RPMI8226 (cell line): ENCODE measurements at places on chromosomes 2 and 18.

DNA sequence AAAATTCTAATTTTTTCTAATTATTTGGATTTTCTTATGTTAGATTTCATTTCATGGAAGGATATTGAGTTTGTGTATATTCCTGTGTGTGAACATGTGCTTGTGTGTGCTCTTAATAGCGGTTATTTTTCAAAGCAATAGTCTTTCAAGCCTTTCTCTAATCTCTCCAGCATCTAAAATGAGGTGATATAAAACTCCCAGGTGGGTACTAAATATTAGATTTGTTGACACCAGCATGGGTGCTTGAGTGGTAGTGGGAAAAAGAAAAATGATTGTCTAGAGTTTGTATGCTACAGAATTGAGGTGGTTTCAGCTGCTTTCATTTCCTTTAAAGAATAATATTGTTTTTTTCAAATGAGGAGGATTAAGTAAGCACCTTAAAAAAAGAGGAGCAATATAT, 296.8 kb downstream of the PARD3B start:
- DNase-seq: no peak

DNA sequence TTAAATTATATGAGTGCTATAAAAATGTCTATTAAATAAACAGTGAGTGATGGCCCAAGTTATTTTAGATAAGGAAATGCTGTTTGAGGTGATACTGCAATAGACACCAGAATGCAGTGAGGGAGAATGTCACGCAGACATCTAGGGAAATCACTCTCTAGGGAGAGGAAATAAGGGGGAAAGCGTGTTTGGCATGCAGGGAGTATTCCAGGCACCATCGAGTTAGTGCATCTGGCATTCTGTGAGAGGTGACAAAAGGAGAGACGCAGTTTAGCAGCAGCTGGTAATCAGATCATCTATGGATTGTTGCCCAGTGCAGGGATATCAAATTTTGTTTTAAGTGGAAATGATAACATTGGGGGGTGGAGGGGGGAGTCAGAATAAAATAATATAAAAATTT, 175.4 kb upstream of the NETO1 start:
- DNase-seq: no peak

DNA sequence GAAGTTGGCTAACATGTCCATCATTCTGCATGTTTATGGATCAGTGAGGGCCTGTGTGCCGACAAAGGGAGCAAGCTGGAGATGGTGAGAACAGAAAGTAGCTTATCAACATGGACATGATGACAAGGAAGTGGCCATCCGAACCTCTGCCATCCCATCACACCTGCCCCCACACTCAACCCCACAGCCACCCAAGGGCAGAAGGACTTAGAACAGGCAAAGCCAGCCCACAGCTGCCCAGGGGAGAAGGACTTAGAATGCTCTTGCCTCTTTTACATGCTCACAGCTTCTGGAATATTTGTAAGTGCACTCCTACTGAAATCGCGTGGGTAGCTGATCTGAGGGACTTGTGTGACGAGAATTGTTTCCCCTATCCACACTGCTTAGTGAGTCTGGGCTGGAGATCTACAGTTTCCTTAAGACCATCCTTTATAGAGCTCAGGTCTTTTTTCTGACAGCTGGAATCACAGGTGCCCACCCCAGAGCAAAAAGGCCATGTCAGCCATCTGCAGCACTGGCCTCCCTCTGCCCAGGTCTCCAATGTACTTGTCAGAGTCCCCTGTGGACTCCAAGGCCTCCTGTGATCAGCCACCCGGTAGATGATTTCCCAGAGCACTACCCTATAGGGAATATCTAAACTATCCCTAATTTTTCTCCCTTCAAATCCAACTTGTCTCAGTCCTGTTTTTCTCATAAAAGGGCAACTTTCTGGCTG, 154.1 kb downstream of the SMAD7 start:
- no peak for DNase-seq

- no peak for DNase-seq
Measured at GRCh38 chr2:21008790-21009661, 34.8 kb downstream of the APOB start.

GRCh38 chr2:182318466-182319220, 108.2 kb downstream of the PDE1A start:
- no peak for DNase-seq

DNA sequence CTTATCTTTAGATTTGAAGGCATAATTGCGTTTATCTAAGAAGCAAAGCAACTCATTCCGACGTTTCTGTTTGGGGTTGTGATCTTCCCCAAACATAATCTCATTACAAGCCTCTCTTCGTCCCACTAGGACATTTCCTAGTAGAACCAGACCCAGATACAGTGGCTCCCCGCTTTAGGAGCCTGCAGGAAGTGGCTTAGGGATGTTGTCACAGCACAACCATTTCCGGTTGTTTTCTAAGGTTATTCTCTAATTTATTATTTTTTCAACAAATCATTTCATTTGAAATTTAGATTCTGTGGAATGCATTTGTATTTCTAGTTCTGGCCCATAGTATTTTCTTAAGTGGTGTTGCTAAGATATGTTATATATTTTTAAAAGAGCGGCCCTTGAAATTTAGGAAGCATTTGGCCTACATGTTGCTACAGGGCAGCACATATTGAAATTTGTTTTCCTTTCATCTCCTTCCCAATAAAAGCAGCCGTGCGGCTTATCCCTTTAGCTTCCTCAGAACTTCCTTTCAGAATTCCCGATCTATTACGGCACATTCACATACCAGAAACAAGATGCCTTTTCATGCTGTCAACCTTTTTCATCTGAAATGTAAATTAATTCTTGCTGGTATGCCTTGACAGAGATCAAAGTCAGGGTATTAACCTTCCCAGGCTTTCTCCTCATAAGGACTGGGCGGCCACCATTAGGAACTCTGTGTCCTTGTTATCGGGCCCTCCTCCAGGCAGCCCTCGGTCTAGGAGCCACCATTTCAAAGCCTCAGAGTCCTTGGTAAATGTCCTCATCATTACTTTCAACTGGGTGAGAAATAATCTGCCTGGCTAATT, 210.9 kb upstream of the SP5 start:
- no peak for DNase-seq

GRCh38 chr2:180614776-180615175, 365.6 kb upstream of the UBE2E3 start:
- no peak for DNase-seq

- DNase-seq: no peak
Measured at GRCh38 chr18:74204526-74205152, 56.3 kb downstream of the TIMM21 start.

- DNase-seq: no peak
Measured at GRCh38 chr18:48600046-48600445, 61.2 kb downstream of the CTIF start.

DNA sequence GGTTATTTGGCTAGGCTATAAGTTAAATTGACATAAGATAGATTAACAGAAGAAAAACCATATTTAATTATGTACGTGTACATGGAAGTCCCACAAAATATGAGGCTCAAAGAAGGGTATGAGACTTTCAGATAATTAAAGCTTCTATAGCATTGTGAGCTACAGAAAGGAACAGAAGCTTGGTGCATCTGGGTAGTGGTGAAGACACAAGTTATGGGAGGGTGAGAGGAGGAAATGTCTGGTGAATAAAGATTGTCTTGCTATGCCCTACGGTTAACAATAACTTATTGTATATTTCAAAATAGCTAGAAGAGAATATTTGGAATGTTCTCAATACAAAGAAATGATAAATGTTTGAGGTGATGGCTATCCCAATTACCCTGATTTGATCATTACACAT, 6.8 kb upstream of the FAM124B start:
- DNase-seq: no peak

- no peak for DNase-seq
Measured at GRCh38 chr2:73004889-73005596, 66.5 kb downstream of the SFXN5 start.

GRCh38 chr2:170813611-170814532, 2.8 kb upstream of the GAD1 start:
- peak; percentile 41 for DNase-seq

DNA sequence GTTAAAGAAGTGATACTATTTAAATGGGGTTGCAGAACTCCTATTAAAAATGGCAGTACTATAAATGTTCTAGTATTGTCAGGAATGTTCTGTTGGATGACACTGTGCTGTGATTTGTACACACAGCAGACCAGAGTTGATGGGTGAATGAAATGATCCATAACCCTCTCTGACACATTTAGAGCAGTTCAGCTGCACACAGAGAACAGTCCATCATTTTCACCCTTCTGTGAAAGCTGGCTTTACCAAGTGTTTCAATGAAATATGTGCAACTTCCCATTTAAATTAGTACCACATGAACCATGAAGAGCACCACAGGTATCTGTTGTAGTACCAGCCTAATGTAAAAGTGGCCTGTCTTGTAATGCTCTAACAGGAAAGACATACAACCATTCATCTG, 981.4 kb downstream of the TMEM182 start:
- DNase-seq: no peak

- DNase-seq: no peak
Measured at GRCh38 chr2:72781480-72781879, 44.4 kb downstream of the EXOC6B start.

DNA sequence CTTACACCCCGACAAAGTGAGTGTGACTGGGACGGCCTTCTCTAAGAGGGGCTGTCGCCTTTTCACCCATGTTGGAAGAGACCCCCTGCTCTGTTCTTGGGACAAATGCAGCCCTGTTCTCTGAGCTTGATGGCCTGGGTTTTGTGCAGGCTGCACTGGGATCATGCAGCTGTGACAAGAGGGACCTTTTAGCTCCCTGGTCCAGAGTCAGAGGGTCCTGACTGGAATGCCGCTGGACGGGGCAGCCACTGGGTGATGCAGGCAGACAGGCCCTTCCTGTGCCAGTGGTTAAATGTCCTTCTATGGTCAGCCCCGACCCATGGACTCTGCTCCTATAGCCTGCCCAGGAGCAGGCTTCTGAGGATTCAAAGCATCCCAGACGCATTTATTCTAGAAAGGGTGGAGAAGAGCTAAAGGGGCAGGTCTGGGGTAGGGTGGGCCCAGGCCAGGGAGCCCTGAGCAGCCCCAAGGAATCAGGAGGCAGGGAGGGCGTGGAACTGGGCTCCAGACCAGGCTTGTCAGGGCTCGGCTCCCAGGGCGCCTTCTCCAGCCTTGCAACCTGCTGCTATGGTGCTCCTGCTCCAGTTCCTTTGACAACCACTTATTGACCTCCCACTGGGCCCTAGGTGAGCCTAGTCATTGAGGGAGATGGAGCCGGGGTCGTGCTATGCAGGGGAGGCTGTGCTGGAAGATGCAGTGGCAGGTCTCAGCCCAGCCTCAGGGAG, 277.9 kb upstream of the HS6ST1 start:
- DNase-seq: no peak

DNA sequence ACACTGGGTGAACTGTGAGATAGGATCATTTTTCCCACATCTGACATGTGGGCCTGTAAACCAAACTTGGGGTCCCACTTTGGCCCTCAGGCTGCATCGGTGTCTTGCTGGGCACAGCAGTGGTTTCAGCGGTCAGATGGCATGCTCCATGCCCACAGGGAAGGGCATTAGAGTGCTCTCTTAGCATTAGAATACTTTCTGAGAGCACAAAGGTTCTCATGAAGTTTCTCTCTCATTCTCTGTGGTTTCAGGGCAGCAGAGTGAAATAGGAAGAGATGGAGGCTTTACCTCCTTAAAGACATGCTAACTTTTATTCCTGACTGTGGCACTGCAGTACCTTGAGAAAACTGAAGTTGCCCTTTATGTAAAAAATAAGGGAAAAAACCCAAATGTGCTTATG, 36.6 kb upstream of the GATA6 start:
- peak; percentile 32 for DNase-seq

- DNase-seq: no peak
Measured at GRCh38 chr2:187117483-187117882, 268.5 kb upstream of the ZSWIM2 start.

DNA sequence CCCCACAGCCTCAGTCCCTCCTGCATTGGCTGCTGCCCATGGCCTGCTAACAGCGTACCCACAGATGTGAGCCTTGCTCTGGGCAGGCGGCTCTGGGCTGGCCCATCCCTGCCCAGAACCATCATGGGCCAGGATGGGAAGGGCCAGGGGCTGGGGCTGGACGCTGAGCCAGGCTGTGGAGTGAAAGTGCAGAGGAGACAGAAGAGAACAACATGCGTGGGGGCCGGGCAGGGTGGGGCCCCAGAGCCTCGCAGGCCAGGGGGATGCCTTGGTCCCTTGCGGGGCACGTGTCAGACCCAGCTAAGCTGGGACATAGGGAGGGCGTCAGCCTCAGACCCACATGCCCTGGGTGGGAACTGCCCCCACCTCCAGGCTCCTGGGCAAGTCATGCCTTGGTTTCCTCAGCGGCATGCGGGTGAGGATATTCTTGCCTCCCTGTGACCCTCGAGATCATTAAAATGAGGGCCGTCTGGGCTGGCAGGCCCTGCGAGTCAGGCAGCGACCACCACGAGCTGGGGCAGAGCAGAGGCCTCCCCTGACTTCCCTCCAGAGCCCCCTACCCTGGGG, 27.3 kb downstream of the GPC1 start:
- no peak for DNase-seq

DNA sequence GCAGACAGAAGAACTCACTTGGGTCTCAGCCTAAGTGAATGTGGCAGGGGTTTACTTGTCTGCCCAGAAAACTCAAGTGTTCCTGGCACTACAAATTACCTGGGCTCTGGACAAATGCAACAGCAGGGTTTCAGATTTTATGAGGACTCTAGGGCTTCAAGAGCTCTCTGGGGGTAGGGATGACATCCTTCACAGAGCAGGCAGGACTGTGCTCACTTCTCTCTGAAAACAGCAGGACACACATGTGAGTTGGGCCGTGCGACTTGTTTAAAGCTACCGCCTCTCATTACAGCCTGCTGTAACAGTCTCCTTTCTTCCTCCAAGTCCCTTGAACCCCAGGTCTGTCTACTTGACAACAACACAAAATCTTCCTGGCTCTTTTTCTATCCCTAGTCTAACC, 212.6 kb downstream of the EN1 start:
- DNase-seq: no peak

DNA sequence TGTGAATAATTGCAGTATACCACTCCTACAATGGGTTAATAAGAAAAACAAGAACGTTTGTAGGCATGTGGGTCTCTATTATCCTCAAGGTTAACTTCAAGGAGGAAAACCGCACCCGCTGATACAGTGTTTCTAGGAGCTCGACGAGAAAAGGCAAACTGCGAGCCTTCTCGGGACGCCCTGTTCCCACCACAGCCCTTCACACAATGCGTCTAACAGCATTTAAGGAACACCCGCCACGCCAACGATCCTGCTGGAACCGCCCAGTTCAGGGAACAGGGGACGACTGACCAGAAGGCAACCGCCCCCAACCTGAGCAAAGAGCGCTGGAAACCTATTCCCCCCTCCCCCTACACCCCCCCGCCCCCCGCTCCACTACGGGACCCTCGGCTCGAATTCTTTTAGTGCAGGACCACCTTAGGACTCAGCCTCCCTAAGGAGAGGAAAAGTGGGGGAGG, 710 bp upstream of the TMSB10 start:
- peak; percentile 33 for DNase-seq

- no peak for DNase-seq
Measured at GRCh38 chr18:46565256-46565655, 91.8 kb downstream of the LOXHD1 start.

- no peak for DNase-seq
Measured at GRCh38 chr18:38198956-38199355, 633.4 kb upstream of the CELF4 start.

GRCh38 chr18:14089781-14090180, 42.5 kb downstream of the ZNF519 start:
- no peak for DNase-seq

- no peak for DNase-seq
Measured at GRCh38 chr2:58907644-58908043, 666.5 kb upstream of the FANCL start.

GRCh38 chr2:158600155-158600802, 143.5 kb downstream of the PKP4 start:
- DNase-seq: no peak

GRCh38 chr2:47145466-47145865, 9.6 kb downstream of the STPG4 start:
- DNase-seq: no peak

GRCh38 chr2:26637811-26638310, 3.3 kb downstream of the CIB4 start:
- DNase-seq: no peak
